ENCODE measurements at places on chromosomes 2 and 18.
A peak's percentile ranks its signal among the peaks of the same experiment; 100 is the strongest.

DNA sequence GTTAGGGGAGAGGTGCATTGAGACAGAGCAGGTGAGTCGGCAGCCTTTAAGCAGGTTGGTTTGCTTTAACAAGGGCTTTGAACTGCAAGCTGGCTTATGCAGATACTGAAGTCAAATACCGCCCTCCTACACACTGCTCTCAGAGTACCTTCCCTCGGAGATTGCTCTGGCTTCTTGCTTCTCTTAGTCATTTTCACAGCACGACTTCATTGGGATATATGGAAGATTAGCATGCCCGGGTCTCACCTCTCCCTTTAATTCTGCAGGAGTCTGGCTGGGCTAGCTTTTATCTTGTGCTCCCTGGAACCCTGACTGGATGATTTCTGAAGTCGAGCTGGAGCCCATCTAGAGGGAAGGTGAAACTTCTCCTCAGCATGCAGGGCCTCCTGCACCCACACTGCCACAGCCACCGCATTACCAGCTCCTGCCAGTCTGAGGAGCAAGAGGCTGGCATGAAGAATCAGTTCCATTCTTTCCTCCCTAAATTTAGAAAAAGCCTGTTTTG lies 395.5 kb upstream of the HNRNPA3 start:
- DNase-seq = peak; percentile 37

DNA sequence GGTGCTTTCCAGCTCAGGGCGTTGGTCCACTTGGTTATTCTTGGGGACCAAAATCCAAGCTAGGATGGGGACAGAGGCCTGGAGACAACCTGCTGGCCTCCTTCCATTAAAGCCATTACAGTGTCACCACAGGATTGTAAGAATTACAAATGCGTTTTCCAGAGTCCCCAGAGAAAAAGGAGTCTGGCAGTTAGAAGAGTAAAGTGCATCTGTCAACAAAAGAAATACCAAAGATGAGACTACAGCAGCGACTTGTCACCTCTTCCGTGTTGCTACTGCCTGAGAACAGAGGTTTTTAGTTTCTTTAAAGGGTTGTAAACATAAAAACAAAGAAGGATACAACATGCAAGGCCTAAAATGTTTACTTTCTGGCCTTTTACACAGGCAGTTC lies 235.7 kb downstream of the AGAP1 start:
- DNase-seq = no peak

DNA sequence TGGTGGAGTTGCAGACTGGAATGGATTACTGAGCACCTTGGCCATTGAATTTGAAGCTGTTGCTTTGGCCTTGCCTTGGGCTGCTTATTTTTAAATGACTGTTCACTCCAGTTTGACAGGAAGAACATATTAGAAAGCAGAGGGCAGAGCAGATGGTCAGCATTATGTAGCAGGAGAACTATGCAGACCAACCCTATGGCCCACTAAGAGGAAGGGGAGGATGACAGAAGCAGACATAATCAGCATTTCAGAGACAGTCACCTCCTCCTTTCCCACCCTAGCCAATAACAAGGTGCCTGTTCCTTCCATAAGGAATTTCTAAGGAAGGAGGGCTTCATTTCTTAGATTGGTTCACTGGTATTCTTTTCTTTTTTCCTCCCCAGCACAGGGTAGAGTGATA lies 2.4 kb downstream of the CHRNA1 start:
- DNase-seq = no peak

GRCh38 chr2:201118961-201119854 lies 3.2 kb downstream of the CFLAR start:
- DNase-seq = no peak

- no peak for DNase-seq
Measured at GRCh38 chr2:134164306-134164705, 89.6 kb upstream of the MGAT5 start.

GRCh38 chr2:46047290-46047689 lies 249.9 kb upstream of the EPAS1 start:
- no peak for DNase-seq

DNA sequence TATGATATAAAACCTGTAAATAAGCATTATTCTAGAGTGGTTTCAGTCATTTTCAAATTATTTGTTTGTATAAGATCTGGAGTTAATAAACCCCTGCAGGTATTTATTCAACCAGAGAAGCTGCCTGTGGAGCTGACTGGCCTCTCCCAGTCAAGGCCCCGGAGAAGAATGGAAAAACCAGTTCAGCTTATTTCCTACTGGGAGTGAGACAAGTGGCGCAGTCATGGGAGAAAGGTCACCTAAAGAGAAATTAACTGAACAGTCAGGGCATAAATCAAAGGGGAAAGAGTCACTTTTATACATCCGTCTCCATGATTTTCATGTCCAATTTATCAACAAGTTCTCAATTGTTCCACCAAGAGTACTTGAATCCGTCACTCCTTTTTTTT lies 240.9 kb downstream of the RNF152 start:
- DNase-seq = no peak

GRCh38 chr2:86440631-86441391 lies at the start of gene KDM3A:
Gene KDM3A, plus strand, starts transcription at chr2:86441371. Its CDS starts 677 bp downstream, at chr2:86442048.
- DNase-seq = peak; percentile 97

GRCh38 chr2:120419073-120419472 lies 73.1 kb downstream of the INHBB start:
- DNase-seq = no peak

GRCh38 chr2:33522576-33522975 lies 46.1 kb downstream of the RASGRP3 start:
- DNase-seq = no peak

GRCh38 chr2:72129681-72130340 lies 17.9 kb downstream of the CYP26B1 start:
- no peak for DNase-seq

GRCh38 chr2:176121190-176122051 lies 1.1 kb upstream of the HOXD9 start:
- DNase-seq = no peak

GRCh38 chr18:46321955-46322354 lies 217.8 kb downstream of the HAUS1 start:
- peak; percentile 20 for DNase-seq

DNA sequence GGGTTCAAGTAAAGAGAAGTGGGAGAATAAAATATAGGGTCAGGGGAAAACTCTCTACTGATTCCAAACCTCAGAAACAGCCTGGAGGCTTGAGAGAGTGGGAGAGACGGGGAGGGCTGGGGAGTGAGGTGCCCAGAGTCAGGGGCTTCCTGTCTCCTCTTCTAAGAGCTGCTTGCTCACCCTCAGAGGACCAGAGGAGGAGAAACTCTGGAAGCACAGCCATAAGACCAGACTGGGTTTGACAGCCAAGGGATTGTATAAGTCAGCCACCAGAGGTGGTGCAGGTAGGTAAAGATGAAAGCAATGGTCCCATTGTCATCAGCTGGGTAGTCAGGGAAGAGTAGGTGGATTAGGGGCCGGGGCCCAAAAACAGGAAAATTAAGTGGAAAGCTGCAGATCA lies 259.4 kb downstream of the TNS1 start:
- no peak for DNase-seq
